A549 (cell line): ENCODE measurements at places on chromosomes 1 and 21.
A peak's percentile ranks its signal among the peaks of the same experiment; 100 is the strongest.

- no peak for DNase-seq
These were observed 43.5 kb downstream of the MAST2 start for GRCh38 chr1:45846931-45847330.

DNA sequence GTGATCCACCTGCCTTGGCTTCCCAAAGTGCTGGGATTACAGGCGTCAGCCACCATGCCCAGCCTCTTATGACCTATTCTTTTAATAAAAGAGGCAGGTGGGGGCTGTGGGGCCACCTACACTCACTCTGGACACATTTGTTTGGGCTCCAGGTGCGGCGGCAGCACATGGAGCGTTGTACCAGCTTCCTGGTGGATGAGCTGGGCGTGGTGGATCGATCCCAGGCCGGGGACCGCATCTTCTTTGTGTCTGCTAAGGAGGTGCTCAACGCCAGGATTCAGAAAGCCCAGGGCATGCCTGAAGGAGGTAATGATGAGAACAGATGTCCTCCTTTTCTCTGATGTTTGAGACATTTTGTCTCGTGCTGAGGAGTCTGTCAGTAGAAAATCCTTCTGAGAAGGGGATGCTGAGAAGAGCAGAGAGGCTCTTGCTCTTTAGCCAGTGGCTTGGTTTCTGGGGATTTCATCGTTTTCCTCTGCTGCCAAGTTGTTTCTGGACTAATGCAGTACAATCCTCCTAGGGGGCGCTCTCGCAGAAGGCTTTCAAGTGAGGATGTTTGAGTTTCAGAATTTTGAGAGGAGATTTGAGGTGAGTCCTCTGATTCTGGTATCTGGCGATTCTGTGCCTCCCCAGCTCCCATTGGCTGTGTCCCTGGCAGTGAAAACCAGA is 17.9 kb upstream of the MIIP start:
- DNase-seq = peak; percentile 52

GRCh38 chr21:31675960-31676359 is 16.5 kb downstream of the SOD1 start:
- DNase-seq = no peak

GRCh38 chr21:30813174-30813573 is at the start of gene KRTAP8-1:
TSS of gene KRTAP8-1 (minus strand) at chr21:30813274. CDS start at chr21:30813220, 54 bp downstream.
- no peak for DNase-seq

DNA sequence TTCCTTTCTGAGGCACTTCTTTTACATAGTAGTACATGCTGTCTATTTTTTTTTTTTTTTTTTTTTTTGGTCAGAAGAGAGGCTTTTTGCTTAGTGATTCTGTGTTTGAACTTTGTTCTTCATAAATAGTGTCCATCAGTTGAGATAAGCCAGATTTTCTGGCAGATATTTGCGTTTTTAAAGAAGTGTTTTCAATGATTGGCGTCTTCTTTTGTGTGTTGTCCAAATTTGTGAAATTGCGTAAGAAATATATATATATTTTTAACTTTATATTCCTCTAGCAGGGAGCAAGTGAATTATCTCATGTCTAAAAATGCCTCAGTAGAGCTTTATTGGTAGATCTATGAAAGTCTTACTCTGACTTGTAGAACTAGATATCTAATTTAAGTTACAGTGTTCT is 28.3 kb downstream of the NEK7 start:
- no peak for DNase-seq

GRCh38 chr1:158179301-158180041 is 1.2 kb upstream of the CD1D start:
- DNase-seq = no peak

- DNase-seq = no peak
These were observed 69.3 kb upstream of the CASZ1 start for GRCh38 chr1:10865518-10866320.
